Stimulated activated CD4-positive, alpha-beta T cell treated with anti-CD3 and anti-CD28 coated beads, Interleukin-1b, Interleukin-23, amount 100 ng/mL, for 24 hours (primary cell): ENCODE measurements at places on chromosomes 3 and 15.
A peak's percentile ranks its signal among the peaks of the same experiment; 100 is the strongest.

GRCh38 chr3:127733781-127734180 lies 61.0 kb downstream of the ABTB1 start:
- no peak for DNase-seq

GRCh38 chr3:172550347-172550943 lies 27.2 kb upstream of the TNFSF10 start:
- DNase-seq = peak; percentile 49

DNA sequence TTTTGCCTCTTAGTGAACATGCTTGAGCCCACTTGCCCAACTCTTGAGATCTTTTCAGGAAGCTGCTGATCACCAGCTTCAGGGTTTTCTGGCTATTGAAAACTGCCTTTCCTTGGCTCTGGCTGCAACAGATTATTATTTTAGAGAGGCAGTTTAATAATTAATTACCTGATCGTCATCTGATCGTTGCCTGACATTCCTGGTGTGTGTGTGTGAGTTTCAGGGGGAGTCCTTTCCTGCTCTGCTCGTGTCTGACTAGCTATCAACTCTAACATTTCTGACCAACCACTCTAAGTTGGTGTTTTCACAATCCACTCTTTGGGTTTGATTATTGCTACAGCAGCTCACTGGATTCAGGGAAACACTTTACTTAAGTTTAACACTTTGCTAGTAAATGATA lies 84.3 kb upstream of the SPATA16 start:
- no peak for DNase-seq

- no peak for DNase-seq
These were observed 22.1 kb downstream of the SLC25A26 start for GRCh38 chr3:66242788-66243464.

GRCh38 chr3:38139652-38140051 lies 1.2 kb downstream of the MYD88 start:
- no peak for DNase-seq

- no peak for DNase-seq
These were observed 184.1 kb downstream of the ZIC4 start for GRCh38 chr3:147222291-147222690.

GRCh38 chr3:56323986-56324420 lies 144.3 kb downstream of the ERC2 start:
- DNase-seq = no peak

DNA sequence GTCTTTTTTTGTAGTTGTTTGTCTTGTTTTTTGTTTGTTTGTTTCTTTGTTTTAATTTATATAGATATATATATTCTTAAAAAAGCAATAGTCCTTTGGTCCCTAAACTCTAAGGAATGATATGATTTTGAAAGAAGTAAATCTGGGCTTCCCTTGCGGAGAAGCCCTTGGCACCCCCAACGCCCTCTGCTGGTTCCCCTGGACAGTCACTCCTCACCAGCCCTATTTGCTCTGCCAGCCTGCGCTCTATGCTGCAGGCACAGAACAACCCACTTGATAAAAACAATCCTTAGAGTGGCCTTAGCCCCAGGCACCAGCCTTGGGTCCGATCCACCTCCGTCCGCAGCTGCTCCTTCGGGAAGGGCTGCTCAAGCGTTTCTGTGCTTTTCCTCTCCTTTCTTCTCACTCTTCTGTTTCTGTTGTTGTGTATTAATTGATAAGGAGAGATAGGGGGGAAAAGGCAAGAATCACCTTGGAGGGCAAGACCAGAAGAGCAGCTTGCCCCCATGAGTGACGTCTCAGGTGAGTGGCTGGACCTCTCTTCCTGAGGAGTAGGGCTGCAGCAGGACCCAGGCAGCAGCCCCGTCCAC lies 13.7 kb upstream of the PARP6 start:
- DNase-seq = peak; percentile 22

GRCh38 chr15:72306211-72306785 lies 13.7 kb downstream of the CELF6 start:
- no peak for DNase-seq

DNA sequence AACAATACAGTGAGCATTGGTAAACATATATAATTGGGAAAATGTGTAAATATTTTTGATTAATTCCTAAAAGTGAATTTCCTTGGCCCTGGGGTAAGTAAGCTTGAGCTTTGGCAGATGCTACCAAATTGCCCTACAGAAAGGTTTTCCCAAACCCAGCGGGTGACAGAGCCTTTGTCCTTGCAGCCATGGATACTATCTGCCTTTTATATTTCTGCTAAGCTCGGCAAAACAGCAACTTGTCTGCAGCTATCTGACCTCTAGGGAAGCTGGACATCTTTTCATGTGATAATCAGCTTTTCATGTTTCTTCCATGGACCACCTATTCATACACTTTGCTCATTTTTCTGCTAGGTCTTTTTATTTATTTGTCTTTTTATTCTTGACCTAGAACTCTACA lies 64.7 kb upstream of the SEC22A start:
- no peak for DNase-seq

DNA sequence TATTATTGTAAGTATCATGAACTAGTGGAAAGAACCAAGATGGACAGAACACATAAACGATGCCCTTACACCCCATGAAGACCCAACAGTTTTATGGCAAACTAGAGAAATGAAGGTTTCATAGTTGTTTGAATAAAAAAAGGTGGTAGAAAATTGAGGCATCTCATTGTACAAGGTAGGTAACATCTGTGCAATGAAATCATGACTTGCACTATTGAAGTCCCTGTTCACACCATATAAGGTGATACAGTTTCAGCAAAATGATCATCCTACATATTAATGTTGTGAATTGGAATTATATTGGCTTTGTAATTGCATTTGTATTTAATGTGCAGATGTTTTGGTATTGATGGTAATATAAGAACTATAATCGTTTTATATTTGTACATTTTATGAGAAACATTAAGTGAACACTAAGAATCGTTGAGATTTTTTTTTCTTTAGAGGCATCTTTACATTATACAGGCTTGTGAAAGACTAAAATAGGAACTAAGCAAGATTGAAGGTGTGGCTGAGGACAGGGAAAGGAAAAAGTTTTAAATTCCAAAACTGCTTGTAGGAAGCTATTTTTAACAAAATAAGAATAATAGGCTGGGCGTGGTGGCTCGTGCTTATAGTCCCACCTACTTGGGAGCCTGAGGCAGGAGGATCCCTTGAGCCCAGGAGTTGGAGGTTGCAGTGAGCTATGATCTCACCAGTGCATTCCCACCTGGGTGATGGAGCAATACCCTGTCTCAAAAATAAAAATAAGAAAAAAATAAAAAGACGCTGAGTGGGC lies 48.5 kb downstream of the CGNL1 start:
- DNase-seq = no peak

DNA sequence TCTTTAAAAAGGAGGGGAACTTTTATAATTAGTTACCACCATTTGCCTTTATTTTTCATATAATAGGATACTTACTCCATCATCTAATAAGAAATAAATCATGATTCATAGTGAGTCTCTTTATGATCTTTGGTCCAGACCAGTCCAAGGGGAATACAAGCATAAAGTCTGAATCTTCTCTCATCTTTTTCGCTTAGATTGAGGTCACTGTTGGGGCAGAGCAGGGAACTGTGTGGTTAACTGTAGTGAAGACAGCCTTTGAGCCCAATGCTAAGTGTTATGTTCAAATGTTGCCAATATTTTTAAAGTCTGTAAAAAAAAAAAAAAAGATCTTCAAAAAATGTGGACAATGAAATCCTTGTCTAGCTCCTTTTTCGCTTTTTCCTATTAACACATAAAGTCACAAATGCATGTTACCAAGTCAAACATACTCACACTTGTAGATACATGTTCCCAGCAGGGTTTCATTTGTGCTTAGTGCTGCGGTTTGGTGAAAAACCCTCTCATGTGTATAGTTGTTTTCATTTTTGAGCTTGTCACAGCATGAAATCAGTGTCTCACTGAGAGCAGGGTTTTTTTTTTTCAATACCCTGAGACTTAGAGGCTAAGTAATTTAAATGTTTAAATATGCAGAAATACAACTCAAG lies 72.1 kb downstream of the EPHA3 start:
- DNase-seq = no peak

- no peak for DNase-seq
These were observed 4.6 kb upstream of the DENND4A start for GRCh38 chr15:65796610-65797078.

GRCh38 chr15:66291816-66292570 lies 1.4 kb upstream of the DIS3L start:
- no peak for DNase-seq

GRCh38 chr3:15726043-15726442 lies 71.7 kb downstream of the ANKRD28 start:
- no peak for DNase-seq

DNA sequence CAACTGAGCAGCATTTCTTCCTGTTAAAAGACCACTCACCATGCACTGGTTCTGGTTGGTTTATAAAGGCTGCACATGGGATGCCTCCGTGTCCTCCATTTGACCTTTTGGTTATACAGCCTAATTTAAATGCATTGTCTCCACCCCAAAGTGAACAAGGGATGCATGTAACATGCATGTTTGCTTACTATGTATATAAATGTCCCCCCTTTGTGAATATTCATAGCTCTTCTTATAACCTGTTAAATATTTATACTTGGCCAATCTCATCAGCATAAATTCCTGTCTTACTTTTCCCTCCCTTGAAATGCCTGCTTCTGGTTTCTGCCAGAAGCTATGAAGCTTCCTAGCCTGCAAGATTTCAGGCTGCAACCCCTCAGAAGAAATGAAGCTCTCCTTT lies 27.4 kb downstream of the TARS3 start:
- no peak for DNase-seq

GRCh38 chr15:42185801-42186200 lies 22.3 kb downstream of the VPS39 start:
- no peak for DNase-seq

DNA sequence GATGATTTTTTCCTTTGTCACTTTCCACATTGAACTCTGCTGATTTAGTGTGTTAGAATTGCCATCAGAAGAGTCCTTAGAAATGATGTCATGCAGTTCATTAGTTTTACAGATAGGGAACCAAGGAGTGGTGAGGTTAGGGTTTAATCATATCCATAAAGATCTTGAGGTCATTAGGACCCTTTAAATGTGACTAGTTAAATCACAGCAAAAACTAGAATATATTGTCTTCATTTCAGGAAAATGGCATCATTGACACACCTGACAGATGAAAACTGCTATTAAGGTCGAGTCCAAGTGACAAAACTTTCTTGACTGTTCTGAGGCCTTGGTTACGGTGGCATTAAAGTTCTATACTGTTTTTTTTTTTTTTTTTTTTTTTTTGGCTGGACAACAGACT lies 50.5 kb downstream of the MBNL1 start:
- no peak for DNase-seq

DNA sequence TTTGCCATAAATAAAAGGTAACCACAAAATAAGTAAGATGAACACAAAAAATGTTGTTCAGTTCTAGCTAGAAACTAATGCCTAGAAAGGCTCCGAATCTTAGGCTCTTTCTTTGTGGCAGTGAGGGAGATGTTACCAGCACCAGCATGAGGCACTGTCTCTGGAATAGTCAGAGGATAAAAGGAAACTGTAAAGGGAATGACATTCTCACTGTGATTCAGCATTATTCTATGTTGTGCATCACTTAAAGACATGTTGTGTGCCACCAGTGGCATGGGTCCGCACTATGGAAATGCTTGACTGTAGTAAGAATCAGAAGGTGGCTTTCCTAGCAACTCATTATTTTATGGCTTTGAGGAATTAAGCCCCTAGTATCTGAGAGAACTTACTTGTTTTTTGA lies 70.8 kb downstream of the SEC22A start:
- DNase-seq = no peak

DNA sequence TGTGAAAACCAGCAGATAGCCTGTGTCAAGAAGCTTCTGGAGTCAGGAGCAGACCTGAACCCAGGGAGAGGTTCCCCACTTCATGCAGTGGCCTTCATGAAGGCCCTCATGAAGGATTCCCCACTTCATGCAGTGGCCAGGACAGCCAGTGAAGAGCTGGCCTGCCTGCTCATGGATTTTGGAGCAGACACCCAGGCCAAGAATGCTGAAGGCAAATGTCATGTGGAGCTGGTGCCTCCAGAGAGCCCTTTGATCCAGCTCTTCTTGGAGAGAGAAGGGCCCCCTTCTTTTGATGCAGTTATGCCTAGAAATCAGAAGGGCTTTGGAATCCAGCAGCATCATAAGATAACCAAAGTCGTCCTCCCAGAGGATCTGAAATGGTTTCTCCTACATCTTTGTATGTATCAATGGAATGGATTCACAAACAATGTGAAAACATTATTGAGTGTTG lies 103.9 kb upstream of the CHD2 start:
- DNase-seq = no peak

DNA sequence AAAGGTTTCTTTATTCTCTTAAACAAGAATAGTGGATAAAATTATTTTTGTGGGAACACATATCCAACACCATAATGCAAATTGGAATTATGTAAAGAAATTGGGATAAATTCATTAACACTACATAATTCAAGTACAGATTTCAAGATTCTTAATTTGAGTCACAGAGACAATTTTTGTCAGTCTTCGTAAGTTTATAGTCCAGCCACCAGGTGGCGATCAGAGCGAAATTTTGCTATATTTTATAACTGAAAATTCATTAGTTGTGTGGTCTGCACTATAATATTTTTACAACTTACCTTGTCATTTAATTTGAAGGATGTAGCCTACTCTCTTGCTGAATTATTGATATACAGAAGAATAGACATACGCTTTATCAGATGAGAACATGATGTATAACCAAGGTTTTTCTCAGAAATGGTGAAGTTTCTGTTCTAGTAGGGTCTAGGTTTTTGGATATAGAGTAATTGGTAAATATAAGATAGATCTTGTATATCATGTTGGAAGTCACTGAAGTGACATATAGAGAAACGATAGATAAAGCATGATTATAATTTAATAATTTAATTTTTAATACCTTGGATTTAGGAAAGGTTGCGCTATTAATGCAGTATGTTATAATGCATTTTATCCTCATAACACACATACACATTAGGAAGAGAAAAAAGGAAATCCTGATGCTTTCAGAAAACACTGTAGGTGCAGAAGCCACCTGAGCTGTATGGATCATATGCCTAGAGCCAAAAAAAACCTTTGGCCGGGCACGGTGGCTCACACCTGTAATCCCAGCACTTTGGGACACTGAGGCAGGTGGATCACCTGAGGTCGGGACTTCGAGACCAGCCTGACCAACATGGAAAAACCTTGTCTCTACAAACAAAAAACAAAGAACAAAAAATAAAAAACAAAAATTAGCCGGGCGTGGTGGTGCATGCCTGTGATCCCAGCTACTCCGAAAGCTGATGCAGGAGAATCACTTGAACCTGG lies 31.7 kb downstream of the PLSCR4 start:
- DNase-seq = peak; percentile 4

DNA sequence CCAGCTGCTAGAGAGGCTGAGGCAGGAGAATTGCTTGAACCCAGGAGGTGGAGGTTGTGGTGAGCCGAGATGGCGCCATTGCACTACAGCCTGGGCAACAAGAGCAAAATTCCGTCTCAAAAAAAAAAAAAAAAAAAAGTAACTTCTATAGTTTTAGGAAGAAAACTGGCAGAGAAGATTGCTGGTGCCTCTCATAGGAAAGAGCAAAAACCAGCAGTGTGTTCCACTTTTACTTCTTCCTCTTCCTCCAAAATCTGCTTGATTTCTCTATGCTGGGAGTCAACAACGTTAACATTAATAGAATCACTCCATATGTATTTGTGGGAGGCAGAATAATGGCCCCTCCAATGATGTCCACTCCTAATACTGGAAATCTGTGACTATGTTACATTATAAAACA lies 12.5 kb upstream of the NR1D2 start:
- no peak for DNase-seq
